ENCODE measurements at places on chromosomes 5 and 9.

- no peak for DNase-seq
These were observed 116.0 kb upstream of the SMIM23 start for GRCh38 chr5:171669571-171669970.

- peak; percentile 15 for DNase-seq
These were observed 1.5 kb upstream of the ZFR start for GRCh38 chr5:32445831-32446614.

- no peak for DNase-seq
These were observed 1.8 kb downstream of the RPL12 start for GRCh38 chr9:127449332-127449966.

GRCh38 chr5:67636091-67636490, 439.5 kb upstream of the CD180 start:
- DNase-seq: peak; percentile 2

DNA sequence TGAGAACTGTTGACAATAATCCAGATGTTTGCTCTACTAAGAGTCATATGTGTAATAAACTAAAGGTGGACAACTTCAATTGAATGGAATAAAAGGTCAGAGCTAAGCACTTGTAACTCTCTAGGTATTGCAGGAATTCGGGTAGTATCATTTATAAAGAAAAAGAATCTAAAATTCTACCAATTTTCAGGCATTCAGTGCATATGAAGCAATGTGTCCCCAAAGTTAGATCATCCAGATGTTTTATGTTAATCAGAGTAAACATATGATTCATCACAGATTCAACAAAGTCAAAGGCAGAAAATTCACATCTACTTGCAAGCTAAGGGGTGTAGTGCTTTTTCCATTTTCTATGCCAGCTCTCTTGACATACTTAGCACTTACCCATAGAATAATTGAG, 477.1 kb downstream of the PDE4D start:
- no peak for DNase-seq

GRCh38 chr5:77210091-77210963, at the start of gene PDE8B:
PDE8B (plus strand) TSS chr5:77210680; CDS start chr5:77210926, 246 bp downstream.
- peak; percentile 49 for DNase-seq

DNA sequence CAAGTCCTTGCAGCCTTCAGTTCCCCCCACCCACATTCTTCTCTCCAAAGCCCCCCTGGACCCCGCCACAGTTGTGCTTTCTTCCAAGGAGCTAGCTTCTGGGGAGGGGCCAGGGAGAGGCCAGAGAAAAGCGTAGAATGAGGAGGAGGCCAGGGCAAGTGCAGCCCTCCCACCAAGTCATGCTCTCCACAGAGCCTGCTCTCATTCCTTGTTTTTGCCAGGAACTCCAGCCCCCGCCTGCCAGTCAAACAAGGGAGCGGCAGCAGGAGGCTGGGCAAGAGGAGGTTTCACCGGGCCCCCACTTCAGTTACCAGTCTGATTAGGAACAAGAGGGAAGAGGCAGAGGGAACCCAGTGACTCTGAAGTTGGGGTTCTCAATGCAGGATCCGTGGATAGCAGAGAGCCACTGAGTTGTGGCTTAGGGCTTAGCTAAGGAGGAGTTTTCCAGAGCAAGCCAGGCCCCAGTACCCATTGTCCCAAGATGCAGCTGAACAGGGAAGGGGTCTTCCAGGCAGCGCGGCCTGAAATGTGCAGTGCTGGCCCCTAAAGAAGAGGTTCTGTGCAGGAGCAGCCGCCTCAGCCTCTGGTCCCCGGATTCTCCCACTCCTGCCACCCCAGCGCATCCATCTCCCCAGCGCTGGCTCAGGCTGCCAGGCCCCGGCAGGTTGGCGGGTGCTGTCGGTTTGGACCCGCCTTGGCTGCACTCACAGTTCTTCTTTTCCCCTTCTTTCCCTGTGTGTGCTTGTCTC, 120.6 kb downstream of the DAB2IP start:
- no peak for DNase-seq

GRCh38 chr9:36779582-36779981, 206.9 kb downstream of the MELK start:
- no peak for DNase-seq

GRCh38 chr5:76450054-76450453, 47.0 kb downstream of the IQGAP2 start:
- DNase-seq: no peak

GRCh38 chr9:114236391-114237138, 81.2 kb downstream of the COL27A1 start:
- DNase-seq: no peak

DNA sequence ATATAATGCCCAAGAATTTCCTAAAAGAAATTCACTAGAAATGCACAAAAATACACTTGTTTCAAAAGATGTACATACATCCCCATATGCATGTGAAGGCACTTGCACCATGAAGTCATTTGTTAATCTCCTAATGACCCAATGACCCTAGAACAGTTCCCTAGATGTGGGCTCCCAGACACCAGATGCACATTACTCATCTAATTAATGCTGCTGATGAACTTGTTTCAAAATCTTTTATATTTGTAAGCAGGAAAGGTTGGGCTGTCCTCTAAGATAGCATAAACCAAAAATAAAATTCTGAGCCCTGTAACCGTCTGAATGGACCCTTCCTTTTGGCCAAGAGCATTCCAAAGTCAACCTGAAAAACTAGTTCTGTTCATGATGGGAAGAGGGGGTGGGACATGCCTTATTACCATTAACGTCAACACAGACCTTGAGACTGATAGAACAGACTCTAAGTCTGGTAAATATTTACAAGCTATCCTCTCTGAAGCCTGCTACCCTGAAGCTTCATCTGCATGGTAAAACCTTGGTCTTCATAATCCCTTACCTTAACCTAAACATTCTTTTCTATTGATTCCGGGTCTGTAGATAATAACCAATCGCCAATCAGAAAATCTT, 91.0 kb upstream of the DAPK1 start:
- no peak for DNase-seq

DNA sequence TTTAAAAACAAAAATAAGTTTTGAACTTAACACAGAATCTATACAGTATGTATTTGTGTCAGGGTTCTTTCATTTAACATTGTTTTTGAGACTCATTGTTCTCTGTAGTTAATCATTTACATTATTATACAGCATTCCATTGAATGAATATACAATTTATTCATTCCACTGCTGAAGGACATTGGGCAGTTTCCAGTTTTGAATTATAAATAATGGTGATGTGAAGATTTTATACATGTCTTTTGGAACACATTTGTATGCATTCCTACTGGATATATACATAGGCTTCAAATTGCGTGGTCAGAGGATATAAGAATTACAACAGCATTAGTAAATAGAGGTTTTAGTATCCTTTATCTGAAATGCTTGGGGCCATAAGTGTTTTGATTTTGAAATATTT, 72.0 kb downstream of the CEP120 start:
- no peak for DNase-seq

- DNase-seq: no peak
These were observed 9.4 kb downstream of the ERAP2 start for GRCh38 chr5:96885518-96886338.

GRCh38 chr9:33884856-33885701, 68.1 kb downstream of the UBE2R2 start:
- DNase-seq: no peak

GRCh38 chr9:90827181-90827871, 25.7 kb downstream of the SYK start:
- DNase-seq: no peak

DNA sequence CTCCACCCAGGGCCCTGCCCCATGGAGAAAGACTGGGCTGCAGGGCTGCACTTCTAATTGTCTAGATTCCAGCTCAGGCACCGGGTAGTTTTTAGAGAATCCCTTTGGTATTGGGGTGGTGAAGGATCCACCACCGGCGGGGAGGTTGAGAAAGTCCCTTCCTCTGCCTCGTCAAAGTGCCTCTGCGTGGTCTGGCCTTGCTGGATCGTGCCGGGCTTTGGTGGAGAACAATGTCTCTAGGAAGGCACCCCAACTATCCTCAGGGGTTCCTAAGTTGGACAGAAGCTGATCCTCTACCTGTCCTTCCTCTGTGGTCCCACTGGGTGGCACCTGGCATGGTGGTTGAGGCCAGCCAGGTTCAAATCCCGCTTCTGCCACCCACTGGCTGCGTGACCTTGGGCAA, 7.3 kb upstream of the AMBP start:
- DNase-seq: no peak

DNA sequence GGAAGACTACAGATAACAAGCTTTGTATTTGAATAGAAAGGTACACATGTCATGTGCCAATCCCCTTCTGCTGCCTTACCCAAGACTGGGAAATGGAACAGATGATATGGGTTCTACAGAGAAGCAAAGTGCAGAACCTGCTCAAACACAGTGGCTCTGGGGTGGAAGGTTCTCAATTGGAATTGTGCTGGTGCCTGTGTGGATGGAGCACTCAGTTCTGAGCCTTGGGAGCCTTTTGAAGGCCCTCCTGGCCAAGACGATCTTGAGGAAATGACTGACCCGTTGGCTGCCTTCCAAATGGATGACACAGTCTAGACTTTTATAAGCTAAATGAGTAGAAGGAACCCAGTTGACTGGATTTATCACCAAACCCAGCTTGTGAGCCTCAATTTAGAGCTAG, 4.2 kb upstream of the PRSS3 start:
- DNase-seq: no peak

DNA sequence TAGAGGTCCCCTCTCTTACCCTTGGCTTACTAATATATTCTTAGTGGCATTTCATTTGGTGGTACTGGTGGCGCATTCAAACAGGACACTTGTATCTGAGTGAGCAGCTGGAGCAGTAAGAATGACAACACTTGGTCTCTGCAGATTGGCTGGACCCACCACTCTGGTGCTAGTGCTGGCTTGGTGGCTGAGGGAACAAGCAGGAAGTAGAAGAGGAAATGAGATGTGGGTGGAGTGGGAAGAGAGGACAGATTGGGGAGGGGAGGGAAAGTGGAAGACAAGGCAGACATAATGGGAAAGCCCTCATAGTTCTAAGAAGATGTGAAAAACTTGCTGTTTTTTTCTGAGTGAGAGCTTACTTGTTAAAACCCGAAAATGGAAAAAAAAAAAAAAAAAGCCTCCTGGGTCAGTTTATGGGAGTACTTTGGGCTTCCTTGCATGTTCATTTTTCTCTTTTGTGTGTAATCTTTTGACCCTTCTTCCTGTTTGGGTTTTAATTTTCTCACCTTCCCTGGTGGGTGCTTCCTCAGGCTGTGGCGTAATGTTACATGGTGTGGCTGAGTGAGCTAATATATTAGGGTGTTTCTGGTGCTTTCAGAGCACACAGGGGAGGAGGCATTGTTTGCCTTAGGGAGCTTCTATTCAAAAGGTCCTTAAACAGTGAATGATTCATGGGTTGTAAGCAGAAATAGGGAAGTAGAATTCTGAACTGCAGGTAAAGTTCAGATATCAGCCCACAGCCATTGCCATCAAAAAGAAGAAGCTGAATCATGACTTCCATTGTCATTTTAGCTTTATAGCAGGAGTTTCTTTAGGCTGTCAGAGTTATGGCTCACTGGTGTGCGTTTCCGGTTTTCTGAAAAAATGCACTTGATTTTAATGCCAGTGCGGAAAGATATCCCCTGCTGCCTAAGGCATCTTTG, 52.3 kb downstream of the TLE4 start:
- DNase-seq: no peak

DNA sequence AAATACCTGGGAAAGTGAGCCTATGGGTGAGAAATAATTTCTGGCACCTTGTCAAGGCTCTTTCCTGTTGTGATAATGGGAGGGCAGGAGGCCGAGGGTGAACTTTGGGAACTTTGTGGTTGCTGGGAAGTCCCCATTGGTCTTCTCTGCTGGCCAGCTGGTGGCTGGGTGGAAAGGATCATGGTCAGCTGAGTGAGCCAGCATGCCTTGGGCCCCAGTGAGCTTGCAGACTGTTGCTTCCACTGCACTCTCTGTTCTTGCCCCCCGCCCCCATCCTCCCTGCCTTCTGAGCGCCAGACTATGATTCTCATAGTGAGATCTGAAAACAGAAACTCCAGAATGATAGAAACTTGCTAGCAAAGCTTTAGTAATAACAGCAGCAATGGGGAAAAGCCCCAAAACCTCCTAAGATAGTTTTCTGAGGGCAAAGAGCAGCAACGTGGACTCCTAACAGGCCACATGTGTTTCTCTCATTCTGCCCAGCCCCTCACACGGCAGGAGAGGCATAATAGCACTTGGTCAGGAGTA, 139.2 kb upstream of the SMARCA2 start:
- DNase-seq: no peak

DNA sequence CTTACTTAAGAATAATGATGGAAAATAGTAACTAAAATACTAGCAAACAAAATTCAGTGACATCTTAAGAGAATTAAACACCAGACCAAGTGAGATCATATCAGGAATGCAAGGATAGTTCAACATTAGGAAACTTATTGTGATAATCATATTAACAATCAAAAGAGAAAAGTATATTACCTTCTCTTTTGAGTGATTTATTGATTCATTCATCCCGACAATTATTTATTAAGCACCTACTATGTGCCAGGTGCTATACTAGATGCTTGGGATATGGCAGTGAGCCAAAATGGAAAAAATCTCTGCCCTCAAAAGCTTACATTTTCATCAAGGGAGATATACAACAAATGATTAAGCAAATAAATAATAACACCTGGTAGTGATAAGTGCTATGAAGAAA, 23.7 kb upstream of the PURA start:
- no peak for DNase-seq

- DNase-seq: no peak
These were observed 15.4 kb upstream of the ARL15 start for GRCh38 chr5:54325610-54326311.

GRCh38 chr9:26706223-26706622, 186.4 kb downstream of the CAAP1 start:
- DNase-seq: no peak

GRCh38 chr5:23139338-23140171, 286.4 kb upstream of the CDH12 start:
- DNase-seq: no peak

DNA sequence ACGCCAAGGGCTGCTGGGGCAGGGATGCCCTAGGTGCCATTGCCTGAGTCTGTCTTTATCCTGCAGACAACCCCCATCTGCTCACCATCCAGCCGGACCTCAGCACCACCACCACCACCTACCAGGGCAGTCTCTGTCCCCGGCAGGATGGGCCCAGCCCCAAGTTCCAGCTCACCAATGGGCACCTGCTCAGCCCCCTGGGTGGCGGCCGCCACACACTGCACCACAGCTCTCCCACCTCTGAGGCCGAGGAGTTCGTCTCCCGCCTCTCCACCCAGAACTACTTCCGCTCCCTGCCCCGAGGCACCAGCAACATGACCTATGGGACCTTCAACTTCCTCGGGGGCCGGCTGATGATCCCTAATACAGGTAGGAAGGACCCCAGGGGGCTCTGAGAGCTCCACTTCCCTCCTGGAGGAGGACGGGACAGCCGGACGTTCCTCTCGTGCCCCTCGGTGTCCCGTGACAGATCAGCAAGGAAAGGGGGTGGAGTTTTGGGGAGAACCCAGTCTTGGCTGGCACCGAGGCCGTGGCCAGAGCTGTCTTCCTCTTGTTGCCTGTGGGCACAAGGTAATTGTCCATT, 24.9 kb downstream of the HK3 start:
- DNase-seq: no peak

GRCh38 chr9:135015096-135015495, 72.4 kb upstream of the OLFM1 start:
- DNase-seq: no peak
